Breast epithelium (tissue), 4 donors: ENCODE measurements at places on chromosomes 6 and 20.

- DNase-seq, result peak; percentile 93
Measured at GRCh38 chr20:18057101-18057993, at the start of gene OVOL2. OVOL2 (minus strand) TSS chr20:18057916; CDS start chr20:18057634, 282 bp downstream.

DNA sequence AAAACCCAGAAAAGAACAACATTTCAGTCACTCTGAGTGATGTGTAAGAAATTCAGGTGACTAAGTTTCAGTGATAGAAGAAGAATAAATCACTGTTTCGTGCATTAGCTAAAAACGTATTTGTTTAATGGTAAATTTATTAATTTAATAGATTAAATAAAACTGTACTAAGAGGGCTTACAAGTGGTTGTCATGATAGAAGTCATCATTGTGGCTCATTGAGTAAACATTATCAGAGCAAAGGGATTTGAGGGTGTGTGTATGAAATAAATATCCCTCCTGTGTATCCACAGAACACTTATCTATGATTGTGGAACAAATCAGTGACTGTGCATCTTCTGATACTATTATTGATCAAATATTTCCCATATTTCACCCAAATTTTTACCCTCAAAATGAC lies 40.1 kb downstream of the THEMIS start:
- no peak for DNase-seq

GRCh38 chr6:30712441-30712945 lies 4.6 kb downstream of the MDC1 start:
- no peak for DNase-seq

- DNase-seq, result no peak
Measured at GRCh38 chr6:100296810-100297544, 167.7 kb downstream of the SIM1 start.

GRCh38 chr6:46215213-46215612 lies 44.4 kb upstream of the ENPP5 start:
- no peak for DNase-seq

GRCh38 chr20:23078351-23079015 lies 7.6 kb downstream of the CD93 start:
- no peak for DNase-seq

DNA sequence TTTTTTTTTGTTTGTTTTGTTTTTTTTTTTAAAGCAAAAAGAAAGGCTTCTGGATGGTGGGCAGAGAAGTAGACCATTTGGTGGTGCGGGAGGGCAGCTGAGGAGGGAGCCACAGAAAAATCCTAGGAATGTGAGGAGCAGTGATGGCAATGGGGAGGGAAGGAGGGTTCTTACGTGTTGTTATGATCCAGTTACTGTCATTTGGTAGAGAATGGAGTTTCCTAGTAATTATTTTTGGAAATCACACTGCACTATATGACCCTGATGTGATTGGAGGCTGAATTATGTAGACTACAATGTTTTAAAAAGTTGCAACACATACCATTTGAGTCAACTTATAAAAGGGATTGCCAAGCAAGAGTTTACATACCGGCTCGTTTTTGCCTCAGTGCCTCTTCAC lies 22.1 kb downstream of the ADGRF5 start:
- no peak for DNase-seq

- no peak for DNase-seq
Measured at GRCh38 chr6:83313882-83314281, 117.0 kb downstream of the ME1 start.

GRCh38 chr6:162913206-162913605 lies 185.4 kb downstream of the PACRG start:
- DNase-seq, result no peak

- no peak for DNase-seq
Measured at GRCh38 chr6:150273457-150274309, 95.1 kb upstream of the IYD start.

DNA sequence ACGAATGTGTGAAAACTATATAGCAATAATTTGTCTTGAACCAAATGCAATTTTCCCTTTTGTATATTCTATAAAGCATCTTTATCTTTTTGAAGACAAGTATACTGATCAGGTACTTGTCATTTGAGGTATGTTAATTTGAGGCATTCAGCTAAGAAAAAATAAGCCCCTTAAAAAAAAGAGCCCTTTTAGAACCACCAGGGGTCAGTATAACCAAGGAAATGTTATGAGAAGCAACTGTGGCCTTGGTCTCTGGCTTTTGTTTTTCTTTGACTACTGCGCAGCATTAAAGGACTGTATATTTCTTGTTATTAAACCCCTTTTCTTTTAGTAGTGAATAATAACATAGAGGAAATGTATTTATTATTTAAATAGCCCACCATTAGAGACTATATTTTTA lies 43.1 kb downstream of the CD109 start:
- no peak for DNase-seq

DNA sequence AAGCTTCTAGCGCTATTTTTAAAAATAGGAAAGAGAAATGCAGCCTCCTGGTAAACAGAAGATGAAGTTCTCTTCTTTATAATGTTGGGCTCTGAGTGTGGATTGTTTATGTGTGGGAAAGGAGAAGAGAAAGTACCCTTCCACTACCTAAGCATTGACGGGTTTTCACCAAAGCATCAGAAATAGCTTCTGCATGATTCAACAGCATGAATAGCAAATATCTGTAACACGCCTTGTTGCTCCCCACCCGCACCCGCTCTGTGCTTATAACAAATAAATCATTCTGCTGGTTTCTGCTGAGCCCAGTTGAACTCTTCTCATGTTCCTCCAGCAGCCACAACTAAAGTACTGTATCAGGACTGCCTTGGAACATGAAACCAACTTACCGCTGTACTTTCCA lies 20.7 kb downstream of the TXLNB start:
- DNase-seq, result no peak

DNA sequence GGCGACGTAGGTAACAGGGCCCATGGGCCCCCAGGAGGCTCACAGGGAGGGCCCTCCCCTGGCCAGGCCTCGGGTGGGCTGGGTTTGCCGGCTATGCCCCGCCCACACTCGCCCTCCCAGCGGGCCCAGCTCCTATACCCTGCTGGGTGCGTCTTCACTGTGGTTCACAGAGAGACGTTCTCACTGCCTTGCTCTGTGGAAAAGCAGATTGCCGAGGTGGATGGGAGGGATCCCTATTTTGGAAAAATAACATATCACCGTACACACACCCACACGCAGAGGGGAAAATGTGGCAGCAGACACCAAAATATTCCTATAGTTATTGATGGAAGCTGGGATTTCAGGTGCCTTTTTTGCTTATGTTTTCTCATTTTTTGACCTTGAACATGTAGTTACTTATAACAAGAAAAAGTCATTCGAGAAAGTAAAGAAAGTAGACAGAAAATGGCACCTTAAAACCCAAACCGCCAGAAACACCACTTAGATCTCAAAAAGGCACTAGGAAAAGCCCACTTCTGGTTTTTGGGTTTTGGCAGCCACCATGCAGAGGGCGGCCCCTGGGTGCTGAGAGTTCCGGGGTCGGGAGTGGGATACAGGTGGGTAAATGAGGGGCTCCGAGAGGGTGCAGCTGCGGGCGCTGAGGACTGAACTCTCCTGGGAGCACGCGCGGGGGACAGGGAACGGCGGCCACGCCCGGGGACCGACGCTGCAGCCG lies 49.4 kb downstream of the TMEM242 start:
- DNase-seq, result no peak

- DNase-seq, result no peak
Measured at GRCh38 chr6:107652526-107653182, 162.7 kb downstream of the SOBP start.

GRCh38 chr6:105346052-105346451 lies 56.8 kb downstream of the PREP start:
- DNase-seq, result no peak

DNA sequence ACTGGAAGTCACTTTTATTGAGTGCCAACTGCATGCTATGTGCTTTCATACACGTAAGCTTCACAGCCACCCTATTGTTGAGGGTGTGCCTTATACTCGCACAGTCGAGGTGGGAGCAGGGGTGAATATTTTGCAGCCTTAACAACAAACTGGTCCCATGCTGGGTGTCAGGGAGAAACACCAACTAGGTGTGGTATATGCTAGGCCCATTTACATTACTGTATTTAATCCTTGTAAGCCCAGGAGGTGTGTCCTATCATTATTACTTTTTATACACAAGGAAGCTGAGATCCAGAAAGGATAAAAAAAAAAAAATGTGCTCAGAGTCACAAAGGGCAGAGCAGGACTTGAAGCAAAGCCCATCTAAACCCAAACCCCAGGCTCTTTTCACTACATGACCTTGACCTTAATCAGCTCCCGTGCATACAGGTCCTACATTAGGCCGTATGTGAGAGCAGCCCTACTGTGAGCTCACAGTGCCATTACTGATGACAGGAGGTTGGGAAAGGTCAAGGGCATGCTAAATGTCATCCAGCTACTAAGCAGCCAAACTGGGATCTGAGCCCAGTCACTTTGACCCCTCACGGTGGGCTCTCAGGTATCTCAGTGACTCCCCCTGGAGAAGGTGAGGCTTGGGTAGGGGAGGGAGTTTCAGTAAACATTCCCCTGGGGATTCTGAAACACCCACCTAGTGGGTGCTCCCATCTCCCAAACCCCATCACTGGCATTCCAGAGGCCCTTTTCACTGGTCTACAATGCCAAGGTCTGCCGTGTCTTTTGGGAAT lies 61.7 kb downstream of the BFSP1 start:
- DNase-seq, result no peak

DNA sequence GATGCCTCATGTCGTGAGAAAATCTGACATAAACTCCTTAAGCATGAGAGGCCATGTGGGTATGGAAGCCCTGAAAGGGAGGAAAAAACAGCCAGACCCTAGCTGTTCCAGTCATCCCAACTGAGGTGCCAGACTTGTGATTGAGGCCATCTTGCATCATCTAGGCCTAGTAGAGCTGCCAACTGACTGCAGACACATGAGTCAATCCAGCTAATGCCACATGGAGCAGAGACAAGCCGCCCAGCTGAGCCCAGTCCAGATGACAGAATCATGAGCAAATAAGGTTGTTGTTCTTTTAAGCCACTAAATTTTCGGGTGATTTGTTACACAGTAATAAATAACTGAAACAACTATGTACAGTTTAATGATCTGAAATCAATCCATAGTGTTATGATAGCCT lies 680.9 kb downstream of the MAFB start:
- no peak for DNase-seq

- no peak for DNase-seq
Measured at GRCh38 chr6:161575523-161576254, 301.8 kb upstream of the AGPAT4 start.

GRCh38 chr20:53914091-53914780 lies 156.2 kb downstream of the BCAS1 start:
- no peak for DNase-seq

GRCh38 chr20:41165001-41165882 lies 27.9 kb downstream of the PLCG1 start:
- DNase-seq, result peak; percentile 10

- no peak for DNase-seq
Measured at GRCh38 chr6:158639056-158639455, 5.5 kb downstream of the DYNLT1 start.

DNA sequence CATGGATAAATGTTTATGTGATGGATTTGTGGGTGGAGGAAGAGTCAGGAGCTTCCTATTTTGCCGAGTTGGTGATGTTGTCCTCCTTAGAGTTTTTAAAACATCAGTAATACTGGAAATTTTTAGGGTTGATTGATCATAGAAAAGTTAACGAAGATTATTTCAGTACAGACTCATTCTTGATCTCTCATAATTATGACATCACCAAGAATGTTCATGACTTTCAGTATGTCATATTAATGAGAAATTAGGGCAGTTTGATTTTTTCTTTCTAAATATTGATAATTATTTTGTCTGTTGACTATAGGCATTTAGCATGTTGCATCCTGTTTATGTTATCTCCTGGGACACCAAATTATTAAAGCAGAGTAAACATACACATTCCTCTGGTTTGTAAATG lies 512.2 kb downstream of the CD109 start:
- no peak for DNase-seq

- no peak for DNase-seq
Measured at GRCh38 chr20:23441850-23442313, 2.4 kb downstream of the CSTL1 start.

- DNase-seq, result peak; percentile 80
Measured at GRCh38 chr6:145735356-145736165, at the start of gene EPM2A. EPM2A (minus strand) TSS chr6:145735520; CDS start chr6:145735498, 22 bp downstream.

DNA sequence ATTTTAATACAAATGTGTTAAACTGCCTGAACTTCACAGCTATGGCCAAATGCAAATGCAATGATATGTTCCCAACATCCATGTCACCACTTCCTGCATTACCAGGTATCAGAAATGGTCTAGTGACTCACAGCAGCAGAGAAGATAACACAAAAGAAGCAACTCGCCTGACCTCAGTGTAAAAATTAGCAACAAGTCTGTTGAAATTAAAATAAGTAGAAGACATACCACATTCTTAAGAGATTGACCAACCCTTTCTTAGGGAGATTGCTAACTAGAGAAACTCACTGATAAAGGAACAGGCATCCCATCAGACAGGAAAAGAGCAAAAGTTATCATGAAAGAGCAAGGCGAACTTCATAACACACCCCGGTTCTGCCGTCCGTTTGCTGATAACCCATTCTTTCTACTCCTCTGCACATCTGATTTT lies 45.1 kb downstream of the RNASET2 start:
- DNase-seq, result no peak

DNA sequence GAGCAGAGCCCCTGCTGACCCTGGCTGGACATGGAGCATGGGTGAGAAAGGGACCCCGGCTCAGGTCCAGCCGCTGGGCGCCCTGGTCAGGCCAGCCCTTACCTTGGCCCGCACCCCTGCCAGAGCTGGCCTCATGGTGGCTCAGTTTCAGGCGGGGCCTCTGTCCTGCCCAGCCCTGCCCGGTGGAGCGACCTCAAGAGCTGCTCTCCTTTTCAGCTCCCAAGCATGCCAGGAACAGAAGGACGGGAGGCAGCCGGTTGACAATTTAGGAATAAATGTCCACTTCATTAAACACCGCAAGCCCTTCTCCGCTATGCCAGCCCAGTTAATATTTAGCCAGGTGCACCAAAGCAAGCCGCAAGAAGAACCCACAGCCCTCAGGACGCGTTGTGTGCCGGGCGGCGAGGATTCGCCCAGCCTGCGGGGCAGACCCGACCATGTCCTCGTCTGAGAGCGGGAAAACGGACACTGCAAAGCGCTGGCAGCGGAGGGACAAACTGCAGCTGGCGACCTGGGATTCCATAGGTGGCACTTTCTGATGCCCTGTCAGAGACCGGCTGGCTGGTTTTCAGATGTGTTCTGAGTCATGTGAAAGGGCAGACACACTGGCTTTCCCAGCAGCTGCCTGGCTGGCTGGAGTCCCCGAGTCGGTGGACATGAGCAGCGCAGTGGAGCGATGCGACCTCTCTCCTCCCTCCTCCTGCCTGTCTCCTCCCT lies 221.9 kb downstream of the TTLL2 start:
- no peak for DNase-seq

DNA sequence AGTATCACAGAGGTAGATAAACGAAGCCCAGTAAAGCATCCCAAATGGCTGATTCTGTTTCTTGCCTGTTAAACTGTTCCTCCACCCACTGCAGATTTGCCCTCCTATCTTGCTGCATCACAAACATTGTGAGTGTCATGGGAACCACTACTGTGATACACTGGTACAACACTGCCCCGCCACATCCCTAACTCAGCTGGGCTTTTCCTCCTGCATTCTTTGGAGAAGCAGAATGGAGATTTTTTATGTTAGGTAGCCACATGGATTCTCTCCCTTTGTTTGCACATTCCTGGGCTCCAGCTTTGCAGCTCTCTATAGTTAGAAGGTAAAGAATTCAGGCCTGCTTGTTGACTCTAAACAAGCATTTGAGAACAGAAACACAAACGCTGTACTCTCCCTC lies 234.1 kb downstream of the TMEM242 start:
- no peak for DNase-seq

GRCh38 chr6:22204153-22204552 lies 92.7 kb downstream of the PRL start:
- no peak for DNase-seq

- no peak for DNase-seq
Measured at GRCh38 chr6:108832738-108833137, 15.5 kb upstream of the ARMC2 start.

- DNase-seq, result no peak
Measured at GRCh38 chr6:154476494-154476893, 34.0 kb downstream of the CNKSR3 start.
